A172 (cell line): ENCODE measurements at places on chromosomes 11 and 22. TPM values are rescaled to one million over a fixed set of nuclear protein-coding genes. Genes with fewer than 3 reads are reported as not detected.
A peak's percentile ranks its signal among the peaks of the same experiment; 100 is the strongest.

DNA sequence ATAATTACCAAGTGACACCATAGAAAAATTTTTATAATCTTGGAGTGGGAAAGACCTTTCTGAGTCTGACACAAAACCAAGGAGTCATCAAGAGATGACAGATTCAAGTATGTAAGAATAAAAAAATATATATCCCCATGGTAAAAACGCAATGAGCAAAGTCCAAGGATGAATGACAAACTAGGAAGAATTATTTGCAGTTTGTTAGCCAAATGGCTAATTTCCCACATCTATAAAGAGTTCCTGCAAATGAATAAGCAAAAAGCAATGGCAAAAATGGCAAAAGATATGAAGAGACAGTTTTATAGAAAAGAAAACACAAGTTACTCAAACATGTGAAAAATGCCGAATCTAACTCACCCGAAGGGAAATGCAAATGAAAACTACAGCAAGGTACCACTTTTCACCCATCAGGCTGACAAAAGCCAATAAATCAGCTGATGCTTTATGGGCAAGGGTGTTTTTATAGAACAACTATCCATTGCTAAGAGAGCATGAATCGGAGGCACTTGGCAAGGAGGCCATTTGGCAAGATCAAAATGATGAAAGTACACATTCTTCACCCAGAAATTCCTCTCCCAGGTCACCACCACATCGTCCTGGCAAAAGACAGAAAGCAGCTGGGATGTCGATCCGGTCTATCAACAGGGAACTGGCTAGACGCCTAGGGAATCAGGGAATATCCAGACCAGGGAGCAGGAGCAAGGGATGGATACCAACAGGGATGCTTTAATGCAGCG is 21.1 kb upstream of the KLHL35 start:
- peak; percentile 87 for DNase-seq

DNA sequence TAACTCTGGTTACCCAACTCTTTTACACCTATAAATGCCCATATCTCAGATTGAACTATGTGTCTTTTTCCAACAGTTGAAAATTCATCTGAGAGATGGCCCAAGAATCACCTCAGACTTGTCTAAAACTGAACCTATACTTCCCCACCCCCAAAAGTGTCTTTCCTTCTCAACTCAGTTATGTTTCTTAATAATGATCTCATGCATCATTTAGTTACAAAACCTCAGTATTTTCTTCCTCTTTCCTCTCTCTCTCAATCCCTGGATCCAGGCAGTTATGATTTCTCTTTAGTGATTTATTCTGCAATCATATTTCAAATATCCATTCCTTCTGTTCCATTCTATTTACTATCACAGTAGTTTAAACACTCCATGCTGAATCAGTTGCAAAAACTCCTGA is 32.3 kb upstream of the ADSL start:
- no peak for DNase-seq

HBD gene
- total RNA-seq = not detected in 2 replicates

GRCh38 chr11:101401245-101401644 is 182.6 kb downstream of the TRPC6 start:
- peak; percentile 10 for DNase-seq

GRCh38 chr11:78231962-78232501 is 43.3 kb downstream of the USP35 start:
- peak; percentile 84 for DNase-seq

DNA sequence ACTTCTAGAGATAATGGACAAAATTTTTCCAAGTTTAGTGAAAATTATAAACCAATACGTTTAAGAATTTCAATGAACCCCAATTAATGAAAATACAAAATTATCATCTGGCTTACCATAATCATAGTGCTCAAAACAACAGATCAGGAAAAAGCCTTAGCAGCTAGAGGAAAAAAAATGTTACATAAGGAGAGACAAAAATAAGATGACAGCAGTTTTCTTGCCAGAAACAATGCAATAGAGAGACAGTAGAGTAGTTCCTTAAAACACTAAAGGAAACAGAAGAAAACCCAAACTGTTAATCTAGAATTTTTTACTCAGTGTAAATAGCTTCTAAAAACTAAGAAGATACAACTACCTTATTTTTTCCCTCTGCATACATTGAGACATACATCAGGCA is 341.7 kb upstream of the CHORDC1 start:
- no peak for DNase-seq

GRCh38 chr11:65712633-65713076 is 603 bp downstream of the KAT5 start:
- no peak for DNase-seq

CD6 gene
- total RNA-seq = not detected in 2 replicates

DNA sequence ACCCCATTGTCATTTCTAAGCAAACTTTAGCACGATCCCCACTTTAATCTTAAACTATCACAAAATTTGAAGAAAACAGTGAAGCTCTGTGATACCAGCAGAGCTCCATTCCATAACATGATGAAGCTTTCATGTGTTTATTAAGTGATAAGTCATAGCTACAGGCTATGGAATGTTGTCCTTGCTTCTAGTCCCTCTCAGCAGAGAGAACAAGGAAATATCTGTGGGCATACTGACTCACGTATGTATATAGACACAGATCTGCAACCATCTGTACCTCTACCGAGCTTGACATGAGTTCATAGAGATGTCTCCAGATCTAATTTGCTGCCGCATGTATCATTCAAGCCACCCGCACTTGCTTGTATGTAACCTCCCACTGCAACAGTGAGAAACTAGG is 588.9 kb downstream of the ETS1 start:
- no peak for DNase-seq

- no peak for DNase-seq
Observed at GRCh38 chr22:29483254-29483653, 3.2 kb downstream of the NEFH start.

GRCh38 chr22:37521236-37521739 is 2.1 kb upstream of the CARD10 start:
- no peak for DNase-seq
